CD4-positive, alpha-beta T cell treated with Interleukin-21 for 1 hour (primary cell): ENCODE measurements at places on chromosomes 6 and 20.
A peak's percentile ranks its signal among the peaks of the same experiment; 100 is the strongest.

DNA sequence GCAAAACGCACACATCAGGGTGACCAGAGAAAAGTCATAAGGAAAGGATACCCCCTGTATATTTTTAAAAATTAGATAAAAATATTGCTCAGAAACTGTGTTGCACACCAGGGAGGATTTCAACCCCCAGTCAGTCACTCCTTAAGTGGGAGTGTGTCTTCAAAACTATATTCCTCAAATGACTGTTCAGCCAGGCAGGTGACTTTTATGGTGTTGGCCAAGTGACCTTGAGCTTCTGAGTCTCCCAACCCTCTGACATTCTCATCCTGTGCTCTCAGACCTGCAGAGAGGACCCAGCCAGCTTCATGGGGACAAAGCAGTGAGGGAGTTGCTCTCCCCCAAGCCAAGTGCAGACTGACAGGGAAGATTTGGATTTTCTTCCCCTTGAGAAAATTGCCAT is 311.9 kb upstream of the JARID2 start:
- no peak for DNase-seq

GRCh38 chr6:41488433-41489119 is 57.6 kb upstream of the FOXP4 start:
- DNase-seq: no peak

DNA sequence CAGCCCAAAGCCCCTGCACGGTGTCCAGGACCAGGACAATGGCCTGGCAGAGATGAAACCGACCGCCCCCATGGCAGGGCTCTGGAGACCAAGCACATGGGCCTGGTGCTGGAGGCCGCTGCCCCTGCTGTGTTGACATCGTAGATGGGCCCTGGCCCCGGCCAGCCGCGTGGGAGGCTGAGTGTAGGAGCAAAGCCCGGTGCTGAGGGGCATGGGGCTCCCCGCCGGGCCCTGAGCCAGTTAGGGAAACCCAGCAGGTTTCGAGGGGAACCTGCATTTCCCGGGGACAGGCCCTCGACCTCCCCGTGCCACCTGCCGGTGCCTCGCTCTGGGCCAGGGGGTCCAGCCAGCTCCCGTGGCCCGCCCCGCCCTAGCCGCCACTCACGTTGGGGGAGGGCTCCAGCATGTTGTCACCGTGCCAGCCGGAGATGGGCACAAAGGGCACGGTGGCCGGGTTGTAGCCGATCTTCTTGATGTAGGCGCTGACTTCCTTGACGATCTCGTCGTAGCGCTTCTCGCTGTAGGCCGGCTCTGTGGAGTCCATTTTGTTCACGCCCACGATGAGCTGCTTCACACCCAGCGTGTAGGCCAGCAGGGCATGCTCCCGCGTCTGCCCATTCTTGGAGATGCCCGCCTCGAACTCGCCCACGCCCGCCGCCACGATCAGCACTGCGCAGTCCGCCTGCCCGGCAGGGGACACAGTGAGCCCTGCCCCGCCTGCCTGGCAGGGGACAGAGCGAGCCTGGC is 4.3 kb downstream of the EEF1A2 start:
- no peak for DNase-seq

- no peak for DNase-seq
Measured at GRCh38 chr20:13857961-13858360, 73.1 kb downstream of the NDUFAF5 start.

GRCh38 chr6:107823047-107823557 is 1.0 kb downstream of the SCML4 start:
- DNase-seq: peak; percentile 77

DNA sequence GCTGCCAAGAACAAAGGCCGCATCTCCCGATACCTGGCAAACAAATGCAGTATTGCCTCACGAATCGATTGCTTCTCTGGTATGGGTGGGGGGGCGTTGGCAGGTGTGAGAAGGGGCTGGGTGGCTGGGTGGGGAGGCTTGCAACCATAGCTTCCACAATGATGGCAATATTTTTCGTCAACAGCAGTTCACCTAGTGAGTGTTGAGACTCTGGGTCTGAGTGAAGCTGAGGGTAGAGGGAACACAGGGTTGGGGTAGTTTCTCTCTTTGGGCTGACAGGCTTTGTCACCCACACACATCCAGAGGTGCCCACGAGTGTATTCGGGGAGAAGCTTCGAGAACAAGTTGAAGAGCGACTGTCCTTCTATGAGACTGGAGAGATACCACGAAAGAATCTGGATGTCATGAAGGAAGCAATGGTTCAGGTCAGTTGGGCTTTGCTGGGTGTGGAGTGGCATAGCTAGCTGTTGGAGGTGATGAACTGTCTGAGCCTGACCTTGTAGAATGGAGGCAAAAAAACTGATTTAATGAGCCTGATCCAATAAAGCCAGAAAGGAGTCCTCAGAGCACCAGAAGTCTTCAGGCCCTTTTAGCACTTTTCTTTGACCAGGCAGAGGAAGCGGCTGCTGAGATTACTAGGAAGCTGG is 4.2 kb downstream of the NOP56 start:
- no peak for DNase-seq

DNA sequence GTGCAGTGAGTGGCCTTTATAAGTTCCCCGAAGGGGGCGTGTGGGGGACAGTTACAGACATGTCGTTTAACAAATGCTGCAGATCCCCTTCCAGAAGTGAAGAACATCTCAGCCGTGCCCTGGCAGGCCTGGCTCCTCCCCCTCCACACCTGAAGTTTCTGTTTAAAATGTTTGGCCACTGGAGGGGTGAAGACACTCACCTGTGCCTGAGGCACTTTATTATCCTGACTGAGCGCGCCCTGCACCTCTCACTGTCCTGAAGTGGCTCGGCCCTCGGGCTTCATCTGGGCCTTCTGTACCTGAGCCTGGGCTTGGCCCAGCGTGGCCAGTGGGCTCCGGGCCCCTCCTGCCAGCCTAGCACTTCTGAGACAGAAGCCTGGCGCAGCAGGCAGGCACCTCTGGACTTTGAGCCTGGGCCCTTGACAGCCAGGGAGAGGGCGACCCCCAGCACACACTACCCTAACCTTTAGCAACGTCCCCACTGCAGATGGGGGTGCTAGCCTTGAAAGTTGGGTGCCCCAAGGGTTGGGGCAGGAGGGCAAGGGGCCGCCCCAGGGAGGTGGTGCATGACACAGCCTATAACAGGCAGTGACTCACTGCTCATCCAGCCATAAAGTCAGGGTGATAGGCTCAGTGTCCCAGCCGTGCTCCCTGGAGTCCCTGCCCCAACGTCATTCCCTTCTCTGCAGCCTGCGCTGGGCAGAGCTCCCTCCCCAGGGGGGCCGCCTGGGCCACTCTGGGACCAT is 13.6 kb upstream of the GATA5 start:
- no peak for DNase-seq

GRCh38 chr6:41022294-41022693 is 16.7 kb downstream of the UNC5CL start:
- DNase-seq: no peak

DNA sequence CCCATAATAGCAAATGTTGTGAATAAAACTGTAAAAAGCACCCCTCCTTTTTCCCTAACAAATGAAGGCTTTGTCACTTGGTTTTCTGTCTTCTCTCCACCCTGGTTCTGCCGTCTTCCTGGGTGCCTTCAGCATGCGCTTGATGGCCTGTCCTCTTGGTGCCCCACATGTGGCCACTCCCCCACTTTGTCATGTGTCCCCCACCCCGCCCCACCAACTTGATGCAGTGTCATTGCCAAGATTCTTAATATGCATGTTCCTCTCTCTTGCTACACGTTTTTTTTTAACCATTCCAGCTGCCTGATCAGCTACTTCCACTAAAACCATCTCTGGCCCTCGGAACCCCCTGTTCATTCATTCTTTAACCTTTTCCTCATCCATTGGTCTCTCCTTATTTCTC is 340.3 kb downstream of the QKI start:
- no peak for DNase-seq

DNA sequence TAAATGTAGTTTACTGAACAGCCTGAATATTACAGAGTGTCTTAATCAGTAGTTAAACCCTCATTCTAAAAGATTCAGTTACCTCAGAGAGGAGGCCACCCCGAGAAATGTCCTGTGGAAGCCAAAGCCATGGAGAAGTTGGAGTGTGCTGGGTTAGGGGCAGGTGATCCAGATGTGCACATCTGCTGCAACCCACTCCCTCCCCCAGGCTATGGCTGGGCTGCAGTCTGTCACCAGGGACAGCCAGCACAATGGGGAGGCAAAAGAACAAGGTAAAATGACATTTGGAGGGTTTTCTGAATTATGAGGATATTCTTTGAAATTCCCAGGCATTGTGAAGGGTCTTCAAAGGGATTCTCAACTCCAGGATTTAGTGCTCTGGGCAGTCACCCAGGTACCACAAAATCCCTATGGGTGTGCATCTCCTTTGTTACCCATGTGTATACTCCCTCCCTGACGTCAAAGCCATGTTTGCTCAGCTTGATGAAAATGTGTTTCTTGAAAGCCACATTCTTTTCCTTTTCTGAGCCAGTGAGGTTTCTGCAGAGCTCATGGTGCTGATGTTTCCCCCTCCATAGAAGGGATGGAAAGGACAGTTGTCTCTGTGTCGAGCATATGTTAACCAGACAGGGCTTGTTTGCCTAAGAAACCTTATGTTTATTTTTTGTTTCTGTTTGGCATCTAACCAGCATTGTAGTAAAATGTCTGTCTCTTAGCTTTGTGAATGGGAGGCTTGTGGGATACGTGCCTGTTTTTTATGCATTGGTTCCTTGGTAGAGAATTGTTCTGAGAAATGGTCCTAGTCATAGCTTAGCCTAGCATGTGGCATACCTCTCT is 212.3 kb upstream of the TBX18 start:
- DNase-seq: no peak

DNA sequence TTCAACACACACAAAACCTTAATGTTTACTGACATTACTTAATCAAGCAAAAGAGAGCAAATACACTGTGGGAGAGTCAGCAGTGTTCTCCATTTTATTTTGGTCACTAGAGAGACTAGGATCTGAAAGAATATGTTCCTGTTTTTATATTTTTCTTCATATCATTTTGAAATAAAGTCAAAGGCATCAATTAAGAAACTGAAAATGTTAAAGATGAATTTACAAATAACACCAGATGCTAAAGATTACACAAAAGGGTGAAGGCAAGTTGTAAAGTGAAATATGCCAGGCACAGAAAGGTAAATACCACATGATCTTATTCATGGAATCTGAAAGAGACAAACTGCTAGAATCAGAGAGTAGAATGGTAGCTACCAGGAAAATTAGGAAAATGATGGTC is 60.3 kb upstream of the FABP7 start:
- DNase-seq: no peak

DNA sequence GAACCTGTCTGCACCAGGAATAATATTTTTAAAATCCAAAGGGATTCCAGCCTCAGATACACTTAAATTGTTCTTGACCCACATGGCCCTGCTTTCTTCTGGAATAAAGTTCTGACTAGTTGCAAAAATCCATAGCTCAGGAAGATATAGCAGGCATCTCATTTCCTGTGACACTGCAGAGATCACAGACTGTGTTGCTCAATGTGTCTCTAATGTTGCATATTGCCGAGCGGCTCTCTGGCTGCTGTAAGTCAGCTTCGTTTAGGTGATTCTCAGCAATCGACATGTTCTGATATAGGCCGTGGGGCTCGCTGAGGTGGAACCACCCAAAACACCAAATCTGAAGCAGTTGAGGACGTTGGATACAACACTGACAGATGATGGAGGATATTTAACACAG is 498.3 kb upstream of the AGPAT4 start:
- DNase-seq: no peak

GRCh38 chr20:58576603-58576970 is 61.4 kb upstream of the APCDD1L start:
- DNase-seq: no peak

- peak; percentile 22 for DNase-seq
Measured at GRCh38 chr20:1946762-1947534, 46.9 kb downstream of the PDYN start.

DNA sequence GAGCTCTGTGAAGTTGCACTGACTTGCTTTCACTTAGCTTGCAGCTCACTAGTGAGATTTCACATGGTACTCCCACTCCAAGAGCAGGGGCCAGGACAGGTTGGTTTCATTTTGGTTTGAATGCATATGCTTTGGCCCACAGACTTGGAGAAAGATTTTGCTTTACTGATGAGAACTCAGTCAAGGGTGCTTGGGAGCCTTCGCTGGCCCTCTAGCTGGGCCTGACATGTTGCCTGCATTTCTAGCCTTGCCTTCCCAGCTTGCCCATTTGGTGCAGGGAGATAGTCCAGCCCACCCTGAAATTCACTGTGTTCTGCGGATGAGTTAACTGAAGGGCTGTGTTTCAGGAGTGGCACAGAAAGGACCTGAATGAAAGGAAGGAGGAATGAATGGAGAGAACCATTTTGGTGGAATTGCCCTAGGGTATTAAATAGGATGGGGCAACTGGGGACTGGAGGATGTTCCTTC is 1.9 kb downstream of the SGK1 start:
- DNase-seq: no peak

- no peak for DNase-seq
Measured at GRCh38 chr6:55250400-55250799, 76.1 kb downstream of the HCRTR2 start.

- no peak for DNase-seq
Measured at GRCh38 chr6:145187491-145188206, 547.7 kb downstream of the EPM2A start.

- no peak for DNase-seq
Measured at GRCh38 chr6:161356167-161356854, 82.5 kb upstream of the AGPAT4 start.

DNA sequence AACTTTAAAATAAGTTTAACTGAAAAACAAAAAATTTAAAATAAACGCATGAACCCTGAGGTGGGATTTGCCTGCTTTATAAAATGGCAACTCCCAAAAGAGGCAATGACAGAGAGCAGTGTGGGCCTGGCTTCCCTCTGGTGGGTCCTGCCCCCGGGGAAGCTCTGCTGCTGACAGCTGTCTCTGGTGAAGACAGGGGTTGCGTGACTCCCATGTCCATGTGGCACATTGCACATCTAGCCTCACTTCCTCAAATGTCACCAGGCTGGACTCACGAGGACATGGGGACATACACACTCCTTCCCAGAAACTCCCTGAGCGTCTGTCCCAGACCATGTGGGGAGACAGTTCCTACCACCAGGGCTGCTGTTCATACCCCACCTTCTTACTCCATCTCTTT is 66.2 kb downstream of the ABHD12 start:
- DNase-seq: no peak

GRCh38 chr6:4575714-4576113 is 200.5 kb upstream of the CDYL start:
- no peak for DNase-seq

DNA sequence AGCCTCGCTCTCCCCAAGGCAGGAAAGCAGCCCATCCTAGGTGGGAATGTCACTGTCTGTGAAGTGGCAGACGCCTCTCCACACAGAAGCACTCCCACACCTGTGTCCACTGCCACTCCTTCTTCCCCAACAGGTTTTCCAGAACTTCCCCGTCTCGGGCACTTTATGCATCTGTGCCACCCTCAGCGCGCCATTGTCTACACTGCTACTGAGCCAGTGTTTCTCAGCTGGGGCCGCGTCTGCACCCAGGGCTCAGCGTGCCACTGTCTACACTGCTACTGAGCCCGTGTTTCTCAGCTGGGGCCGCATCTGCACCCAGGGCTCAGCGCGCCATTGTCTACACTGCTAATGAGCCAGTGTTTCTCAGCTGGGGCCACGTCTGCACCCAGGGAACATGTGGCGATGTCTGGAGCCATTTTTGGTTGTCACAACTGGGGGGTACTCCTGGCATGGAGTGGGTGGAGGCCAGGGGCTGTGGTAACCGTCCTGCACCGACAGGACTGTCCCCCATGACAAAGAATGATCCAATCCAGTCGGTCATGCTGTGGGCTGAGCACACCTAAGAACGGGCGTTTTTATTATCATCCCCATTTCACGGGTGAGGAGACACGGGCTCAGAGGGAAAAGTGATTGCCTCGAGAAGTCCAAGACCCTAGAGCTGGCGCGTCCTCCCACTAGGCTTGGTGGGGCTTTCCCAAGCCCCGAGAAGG is 41.7 kb upstream of the ZBP1 start:
- DNase-seq: no peak
